Effector memory CD8-positive, alpha-beta T cell (primary cell): ENCODE measurements at places on chromosomes 11 and 22.

DNA sequence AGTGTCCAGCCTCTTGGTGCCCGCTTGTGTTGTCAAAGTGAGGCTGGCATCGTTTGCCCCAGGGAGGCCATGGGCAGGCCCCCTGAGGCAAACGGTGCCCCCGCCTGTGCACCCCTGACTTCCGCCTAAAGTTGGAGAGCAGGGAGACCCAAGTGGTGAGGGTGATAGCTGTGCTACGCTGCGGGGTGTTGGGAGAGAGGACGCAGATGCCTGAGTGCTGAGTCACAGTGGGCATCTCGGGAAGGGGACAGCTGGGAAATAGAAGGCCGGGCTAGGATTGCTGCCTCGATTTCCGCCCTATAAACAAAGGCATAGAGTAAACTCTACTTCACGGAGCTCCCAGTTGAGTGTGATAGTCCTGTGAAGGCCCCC is 5.8 kb downstream of the GRIK4 start:
- H3K27ac ChIP-seq, result no peak overlapping the region
- DNase-seq, result no peak
- H3K4me3 ChIP-seq, result no peak overlapping the region

DNA sequence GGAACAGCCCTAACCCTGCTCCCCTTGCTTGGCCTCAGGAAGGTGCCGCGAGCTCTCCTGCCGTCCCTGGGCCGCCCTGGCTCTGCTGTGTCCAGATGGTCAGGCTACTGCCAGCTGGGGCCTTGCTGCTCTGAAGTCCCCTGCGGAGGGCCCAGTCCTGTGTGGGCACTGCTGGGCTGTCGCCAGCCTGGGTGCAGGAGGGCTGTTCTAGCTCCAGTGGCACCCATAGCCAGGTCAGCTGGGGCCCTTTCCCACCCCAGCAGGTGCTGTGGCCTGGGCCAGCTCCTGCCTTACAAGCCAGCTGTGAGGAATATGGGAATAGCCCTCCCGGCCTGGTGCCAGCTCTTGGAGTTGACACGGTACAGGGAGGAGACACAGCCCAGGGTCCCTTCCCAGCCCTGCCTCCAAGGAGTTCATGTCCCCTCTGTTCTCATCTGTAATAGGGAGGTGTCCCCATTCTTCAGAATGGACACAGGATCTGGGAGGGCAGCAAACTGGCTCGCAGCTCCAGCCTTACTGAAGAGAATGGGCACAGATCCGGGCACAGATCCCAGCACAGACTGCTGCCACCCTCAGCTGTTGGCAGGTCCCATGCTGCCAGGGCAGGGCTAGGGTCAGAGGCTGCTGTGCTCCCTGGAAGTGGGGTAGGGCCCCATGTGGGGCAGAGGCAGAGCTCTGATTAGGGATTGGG is 3.9 kb downstream of the DERL3 start:
- H3K36me3 ChIP-seq, result peaks cover 27% of the 10 kb centered on the region
- H3K4me3 ChIP-seq, result no peak overlapping the region
- no peaks in the 10 kb centered on the region for H3K27me3 ChIP-seq
- H3K4me1 ChIP-seq, result peaks cover 19% of the 10 kb centered on the region
- H3K27ac ChIP-seq, result peak overlapping the region; percentile 56

DNA sequence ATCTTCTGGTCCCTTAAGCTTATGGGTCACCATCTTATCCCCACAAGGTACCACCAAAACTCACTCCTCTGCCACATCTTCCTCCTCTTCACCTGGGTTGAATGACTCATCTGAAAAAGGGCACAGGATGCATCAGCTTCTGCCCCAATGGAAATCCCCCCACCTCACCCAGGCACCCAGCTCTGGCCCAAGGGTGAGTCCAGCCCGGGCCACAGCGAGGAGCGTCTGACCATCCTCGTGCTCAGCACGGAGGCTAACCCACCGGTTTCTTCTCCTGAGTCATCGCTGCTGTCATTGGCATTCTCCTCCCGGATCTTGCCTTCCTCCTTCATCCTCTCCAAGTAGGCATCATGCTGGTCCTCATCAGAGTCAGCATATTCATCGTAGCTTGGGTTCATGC is 5.3 kb upstream of the TNKS1BP1 start:
- H3K36me3 ChIP-seq, result peaks cover 63% of the 10 kb centered on the region
- no peaks in the 10 kb centered on the region for H3K27me3 ChIP-seq
- no peak for DNase-seq

GRCh38 chr11:116052603-116053547 is 548.7 kb upstream of the CADM1 start:
- DNase-seq, result no peak
- H3K36me3 ChIP-seq, result no peaks in the 10 kb centered on the region
- no peaks in the 10 kb centered on the region for H3K4me1 ChIP-seq
- H3K27me3 ChIP-seq, result peaks cover 12% of the 10 kb centered on the region
- no peak overlapping the region for H3K4me3 ChIP-seq

GRCh38 chr11:25435197-25435596 is 896.7 kb upstream of the ANO3 start:
- no peaks in the 10 kb centered on the region for H3K4me1 ChIP-seq
- no peak for DNase-seq
- H3K27me3 ChIP-seq, result no peaks in the 10 kb centered on the region
- H3K4me3 ChIP-seq, result no peak overlapping the region
- H3K36me3 ChIP-seq, result no peaks in the 10 kb centered on the region

GRCh38 chr11:57604296-57605027 is 7.0 kb downstream of the SERPING1 start:
- H3K27me3 ChIP-seq, result peaks cover 36% of the 10 kb centered on the region
- H3K27ac ChIP-seq, result no peak overlapping the region
- no peak overlapping the region for H3K4me3 ChIP-seq
- no peak for DNase-seq

- H3K4me1 ChIP-seq, result no peaks in the 10 kb centered on the region
- no peaks in the 10 kb centered on the region for H3K36me3 ChIP-seq
- H3K27me3 ChIP-seq, result peaks cover 73% of the 10 kb centered on the region
- no peak for DNase-seq
- H3K4me3 ChIP-seq, result no peak overlapping the region
Measured at GRCh38 chr22:50141462-50141861, 29.1 kb upstream of the PANX2 start.

- H3K36me3 ChIP-seq, result peaks cover 18% of the 10 kb centered on the region
- no peaks in the 10 kb centered on the region for H3K4me1 ChIP-seq
- no peak overlapping the region for H3K27ac ChIP-seq
- no peak overlapping the region for H3K4me3 ChIP-seq
- DNase-seq, result no peak
- no peaks in the 10 kb centered on the region for H3K27me3 ChIP-seq
Measured at GRCh38 chr11:47333526-47333845, 19.0 kb downstream of the MYBPC3 start.

GRCh38 chr11:102420547-102420946 is 32.0 kb downstream of the TMEM123 start:
- no peak for DNase-seq
- no peaks in the 10 kb centered on the region for H3K27me3 ChIP-seq
- peak overlapping the region; percentile 25 for H3K27ac ChIP-seq

DNA sequence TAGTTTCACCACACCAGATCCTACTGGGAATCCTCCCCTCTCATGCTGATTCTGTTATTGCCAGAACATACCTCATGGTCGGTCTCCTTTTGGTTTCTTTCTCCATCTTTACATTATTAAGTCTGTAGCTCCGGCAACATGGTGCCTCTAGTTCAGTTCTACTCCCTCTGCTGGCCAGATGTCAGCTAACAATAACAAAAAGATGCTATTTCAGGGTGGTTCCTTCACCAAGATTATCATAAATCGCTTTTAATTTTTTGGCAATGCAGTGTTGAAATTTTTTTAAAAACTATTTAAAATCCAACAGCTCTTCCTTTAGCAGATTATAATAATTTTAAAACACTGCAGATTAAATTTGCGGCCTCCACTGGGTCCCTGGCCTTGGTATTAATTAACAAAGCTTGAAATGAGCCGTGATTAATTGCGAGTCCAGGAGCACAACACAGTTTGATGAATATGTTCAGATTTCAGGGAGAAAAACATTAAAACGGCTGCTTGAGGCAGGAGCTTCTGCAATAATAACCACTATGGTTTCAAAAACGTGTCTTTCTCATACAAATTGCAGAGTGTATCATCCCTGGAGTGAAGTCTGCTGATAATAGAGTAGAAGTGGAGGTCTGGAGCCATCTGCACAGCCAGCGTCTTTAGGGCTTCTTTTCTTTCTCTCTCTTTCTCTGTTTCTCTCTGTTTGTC is 492.9 kb upstream of the KIRREL3 start:
- H3K27ac ChIP-seq, result no peak overlapping the region
- no peak for DNase-seq
- H3K4me1 ChIP-seq, result no peaks in the 10 kb centered on the region
- H3K27me3 ChIP-seq, result no peaks in the 10 kb centered on the region

DNA sequence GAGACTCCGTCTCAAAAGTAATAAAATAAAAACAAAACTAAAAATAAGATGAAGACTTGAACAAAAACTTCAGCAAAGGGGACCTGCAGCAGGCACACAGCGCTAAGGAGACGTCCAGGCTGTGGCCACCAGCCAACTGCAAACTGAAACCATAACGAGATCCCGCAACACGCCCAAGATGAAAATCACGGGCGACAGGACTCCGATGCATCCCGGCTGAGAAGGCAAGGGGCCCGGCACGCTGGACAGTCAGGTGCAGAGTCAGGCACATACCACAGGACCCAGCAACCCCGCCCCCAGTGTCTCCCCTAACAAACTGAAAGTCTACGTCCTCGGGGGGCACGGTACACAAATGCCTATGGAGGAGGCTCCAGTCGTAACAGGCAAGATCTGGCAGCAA is 9.2 kb downstream of the HRAS start:
- no peaks in the 10 kb centered on the region for H3K36me3 ChIP-seq
- no peaks in the 10 kb centered on the region for H3K27me3 ChIP-seq
- no peak for DNase-seq
- H3K27ac ChIP-seq, result no peak overlapping the region
- H3K4me1 ChIP-seq, result peaks cover 3% of the 10 kb centered on the region

GRCh38 chr11:13836666-13837065 is 125.9 kb upstream of the SPON1 start:
- H3K27ac ChIP-seq, result no peak overlapping the region
- H3K36me3 ChIP-seq, result no peaks in the 10 kb centered on the region
- peaks cover 10% of the 10 kb centered on the region for H3K27me3 ChIP-seq
- no peak overlapping the region for H3K4me3 ChIP-seq
- peaks cover 4% of the 10 kb centered on the region for H3K4me1 ChIP-seq

GRCh38 chr11:126930091-126930841 is 70.3 kb downstream of the KIRREL3 start:
- no peaks in the 10 kb centered on the region for H3K4me1 ChIP-seq
- H3K4me3 ChIP-seq, result no peak overlapping the region
- no peak for DNase-seq
- no peaks in the 10 kb centered on the region for H3K36me3 ChIP-seq
- H3K27me3 ChIP-seq, result peaks cover 24% of the 10 kb centered on the region

DNA sequence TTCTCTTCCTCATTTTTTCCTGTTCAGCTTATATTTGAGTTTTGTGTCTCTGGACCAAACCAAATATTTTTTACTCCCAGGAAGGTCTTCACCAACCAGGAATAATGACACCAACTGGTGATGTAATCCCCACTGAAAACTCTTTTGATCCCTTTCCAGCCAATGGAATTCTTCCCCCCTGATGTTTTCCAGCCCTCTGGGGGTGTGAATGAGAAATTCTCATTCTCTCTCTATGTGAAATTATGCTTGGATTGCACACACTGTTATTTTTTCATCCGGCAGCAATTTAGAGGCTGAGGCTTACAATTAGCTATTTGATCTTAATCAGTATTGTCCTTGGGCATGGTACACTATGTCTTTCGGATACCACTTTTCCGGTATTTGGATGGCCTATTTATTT is 39.5 kb upstream of the SLC1A2 start:
- DNase-seq, result no peak
- no peak overlapping the region for H3K4me3 ChIP-seq
- peaks cover 56% of the 10 kb centered on the region for H3K27me3 ChIP-seq
- no peaks in the 10 kb centered on the region for H3K36me3 ChIP-seq
- H3K27ac ChIP-seq, result no peak overlapping the region

DNA sequence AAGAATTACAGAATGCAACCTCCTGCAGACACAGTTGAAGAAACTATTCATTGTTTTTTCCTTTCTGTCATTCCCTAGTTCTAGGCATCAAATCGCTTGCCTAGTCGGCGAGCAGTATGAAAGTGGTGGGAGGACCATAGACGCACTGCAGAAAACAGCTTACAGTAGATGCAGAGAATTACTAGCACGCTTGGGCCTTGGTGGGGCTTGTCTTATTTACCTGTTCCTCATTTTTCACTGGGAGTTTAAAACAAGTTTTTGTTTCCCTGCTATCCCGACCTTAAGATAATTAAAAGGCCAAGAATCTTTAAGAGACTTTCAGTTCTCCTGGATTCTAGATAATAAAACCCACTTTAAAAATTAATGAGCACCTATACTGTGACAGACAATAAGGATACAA is 713 bp upstream of the ARL14EP start:
- no peak for DNase-seq
- H3K36me3 ChIP-seq, result peaks cover 9% of the 10 kb centered on the region
- peak overlapping the region; percentile 99 for H3K4me3 ChIP-seq
- H3K27ac ChIP-seq, result peak overlapping the region; percentile 100
- no peaks in the 10 kb centered on the region for H3K27me3 ChIP-seq

DNA sequence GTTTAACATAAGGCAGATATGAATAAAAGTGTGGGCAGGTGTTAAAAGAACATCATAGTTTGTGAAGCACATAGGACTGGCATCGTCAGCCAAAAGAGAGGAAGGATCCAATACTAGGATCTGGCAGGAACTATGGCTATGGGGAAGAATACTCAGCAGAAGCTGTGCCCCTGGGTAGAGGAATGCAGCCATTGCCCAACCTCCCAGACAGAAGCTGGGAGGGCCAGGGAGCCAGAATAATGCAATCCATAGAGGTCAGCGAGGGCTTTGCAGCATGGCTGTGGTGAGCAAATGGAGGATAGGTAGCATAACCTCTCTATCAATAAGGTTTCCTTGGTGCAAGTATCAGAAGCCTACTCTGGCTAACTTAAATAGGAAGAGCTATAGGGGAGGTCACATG is 11.7 kb upstream of the CSTF3 start:
- H3K27me3 ChIP-seq, result no peaks in the 10 kb centered on the region
- no peak overlapping the region for H3K27ac ChIP-seq
- H3K4me3 ChIP-seq, result no peak overlapping the region
- no peak for DNase-seq
- no peaks in the 10 kb centered on the region for H3K36me3 ChIP-seq

GRCh38 chr11:94740083-94741021 is 27.8 kb upstream of the AMOTL1 start:
- no peaks in the 10 kb centered on the region for H3K27me3 ChIP-seq
- H3K36me3 ChIP-seq, result no peaks in the 10 kb centered on the region
- H3K27ac ChIP-seq, result no peak overlapping the region
- H3K4me1 ChIP-seq, result peaks cover 7% of the 10 kb centered on the region

- peak overlapping the region; percentile 93 for H3K27ac ChIP-seq
- H3K4me1 ChIP-seq, result peaks cover 77% of the 10 kb centered on the region
- H3K36me3 ChIP-seq, result peaks cover 50% of the 10 kb centered on the region
- no peak for DNase-seq
- no peaks in the 10 kb centered on the region for H3K27me3 ChIP-seq
Measured at GRCh38 chr22:39913886-39914285, 13.0 kb downstream of the GRAP2 start.
